T-cell (primary cell): ENCODE measurements at places on chromosomes 16 and 17.
A peak's percentile ranks its signal among the peaks of the same experiment; 100 is the strongest.

GRCh38 chr16:15949210-15950160, at the start of gene ABCC1:
ABCC1 (plus strand) TSS chr16:15949616; CDS start chr16:15949752, 136 bp downstream.
- peak; percentile 11 for DNase-seq

DNA sequence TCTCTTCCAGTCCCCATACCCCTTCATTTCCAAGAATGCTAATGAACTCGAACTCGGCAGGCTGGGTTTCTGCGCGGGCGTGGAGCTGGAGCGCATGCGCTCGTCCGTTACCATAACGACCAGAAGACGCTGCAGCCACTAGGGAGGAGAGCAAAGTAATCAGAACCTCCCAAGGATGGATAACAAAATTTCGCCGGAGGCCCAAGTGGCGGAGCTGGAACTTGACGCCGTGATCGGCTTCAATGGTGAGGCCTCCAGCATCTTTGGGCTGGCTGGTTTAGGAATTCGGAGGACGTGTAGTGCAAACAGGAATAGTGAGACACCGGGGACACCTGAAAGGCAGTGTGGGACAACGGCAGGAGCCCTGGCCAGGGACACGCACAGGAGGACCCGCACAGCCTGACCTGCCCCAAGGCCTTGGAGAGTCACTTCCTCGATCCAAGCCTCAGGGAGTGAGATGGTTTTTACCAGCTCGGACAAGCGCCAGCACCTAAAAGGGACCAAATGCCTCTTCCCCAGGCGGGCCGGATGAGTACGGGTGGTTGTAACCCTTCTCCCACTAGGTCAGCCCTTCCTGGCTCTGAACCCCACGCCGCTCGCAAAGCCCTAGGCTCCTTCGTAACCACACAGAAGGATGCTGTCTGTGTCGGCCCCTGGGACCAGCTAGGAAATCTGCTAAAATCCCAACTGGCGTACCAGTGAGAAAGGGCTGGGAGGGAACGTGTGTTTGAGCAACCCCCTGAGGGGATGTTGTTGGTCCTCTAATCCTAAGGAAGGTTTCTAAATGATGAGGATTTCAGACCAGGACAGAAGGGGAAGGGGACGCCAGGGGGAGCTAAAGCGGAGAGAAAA, at the start of gene CFAP52:
TSS of gene CFAP52 (plus strand) at position 122 of the 852 bp plus-strand sequence. CDS start at position 176, 54 bp downstream.
- DNase-seq: peak; percentile 73

- no peak for DNase-seq
Measured at GRCh38 chr16:52491216-52491615, 55.7 kb downstream of the TOX3 start.

GRCh38 chr16:68718590-68718989, 18.5 kb upstream of the CDH1 start:
- no peak for DNase-seq

- no peak for DNase-seq
Measured at GRCh38 chr16:56355786-56356275, 69.5 kb downstream of the AMFR start.

GRCh38 chr17:61000911-61001310, 323.3 kb downstream of the BCAS3 start:
- no peak for DNase-seq

DNA sequence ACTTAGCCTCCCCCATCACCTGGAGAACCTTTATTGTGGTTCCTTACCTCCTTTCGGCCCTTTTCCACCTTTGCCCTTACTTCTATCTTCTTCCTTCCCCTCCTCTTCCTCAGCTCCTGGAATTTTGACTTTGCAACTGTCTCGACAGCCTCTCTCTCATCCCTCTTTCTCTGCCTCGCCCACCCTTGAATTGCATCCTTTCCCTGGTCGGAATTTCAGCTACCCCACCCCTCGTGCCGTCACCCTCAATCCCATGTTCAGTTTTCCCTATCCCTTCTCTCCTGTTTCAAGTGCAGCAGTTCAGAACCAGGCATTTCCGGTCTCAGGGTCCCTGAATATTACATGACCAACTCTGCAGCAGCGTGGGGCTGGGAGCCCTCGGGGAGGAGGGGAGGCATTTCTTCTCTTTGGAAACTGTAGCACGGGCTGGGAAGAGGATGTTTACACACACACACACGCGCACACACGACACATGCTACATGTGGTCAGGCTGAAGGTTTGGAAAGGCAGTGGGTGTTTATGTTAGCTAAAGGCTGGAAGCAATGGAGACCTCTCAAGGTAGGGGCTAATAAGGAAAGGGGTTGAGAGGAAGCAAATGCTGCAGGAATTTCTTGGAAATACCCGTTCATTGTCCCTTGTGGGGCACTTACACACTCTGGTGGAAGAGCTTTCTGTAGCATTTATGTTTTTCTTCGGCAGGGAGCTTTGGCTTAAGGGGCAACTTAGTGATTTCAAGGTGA, 971 bp downstream of the MINK1 start:
- DNase-seq: no peak

- no peak for DNase-seq
Measured at GRCh38 chr16:79493911-79494310, 106.6 kb downstream of the MAF start.

DNA sequence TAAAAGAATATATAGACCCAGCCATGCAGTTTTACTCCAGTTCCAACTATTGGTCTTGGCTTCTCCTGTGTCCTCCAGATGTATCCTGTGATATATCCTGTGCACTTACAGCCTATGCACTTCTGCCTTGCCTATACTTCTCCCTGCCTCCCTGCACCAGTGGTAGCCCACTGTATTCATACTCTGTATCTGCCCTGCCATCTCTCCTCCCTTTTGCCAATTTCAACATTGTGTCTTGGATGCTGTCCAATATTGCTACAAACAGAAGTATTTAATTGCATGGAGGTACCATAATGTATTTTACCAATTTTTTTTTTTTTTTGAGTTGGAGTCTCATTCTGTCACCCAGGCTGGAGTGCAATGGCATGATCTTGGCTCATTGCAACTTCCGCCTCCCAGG, 242.7 kb downstream of the HAPSTR1 start:
- no peak for DNase-seq
